ENCODE measurements at places on chromosomes 12 and 14.

DNA sequence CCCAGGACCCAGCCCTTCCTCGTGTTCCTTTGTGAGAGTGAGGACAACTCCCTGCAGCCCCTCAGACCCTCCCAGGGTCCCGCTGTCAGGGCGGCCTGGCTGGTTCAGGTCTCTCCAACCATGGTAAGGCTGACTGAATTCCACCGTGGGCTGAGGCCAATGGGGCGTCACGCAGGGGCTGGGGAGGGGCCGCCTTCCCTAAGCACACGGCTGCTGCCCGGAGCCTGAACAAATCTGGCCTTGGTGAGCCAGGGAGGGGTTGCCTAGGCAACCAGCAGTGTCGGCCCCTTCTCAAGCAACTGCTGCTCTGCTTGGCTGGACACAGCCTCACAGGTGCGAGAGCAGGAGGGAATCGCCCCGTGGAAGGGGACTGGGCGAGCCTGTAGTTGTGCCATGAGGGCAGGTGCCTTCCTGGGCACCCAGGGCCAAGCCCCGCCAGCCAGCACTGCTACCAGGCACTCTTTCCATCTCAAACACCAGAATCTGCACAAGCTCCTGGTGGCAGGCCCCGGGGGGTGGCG lies 37.0 kb upstream of the GALNT9 start:
- DNase-seq, result no peak

GRCh38 chr14:101840649-101841369 lies 79.3 kb downstream of the PPP2R5C start:
- DNase-seq, result peak; percentile 48

DNA sequence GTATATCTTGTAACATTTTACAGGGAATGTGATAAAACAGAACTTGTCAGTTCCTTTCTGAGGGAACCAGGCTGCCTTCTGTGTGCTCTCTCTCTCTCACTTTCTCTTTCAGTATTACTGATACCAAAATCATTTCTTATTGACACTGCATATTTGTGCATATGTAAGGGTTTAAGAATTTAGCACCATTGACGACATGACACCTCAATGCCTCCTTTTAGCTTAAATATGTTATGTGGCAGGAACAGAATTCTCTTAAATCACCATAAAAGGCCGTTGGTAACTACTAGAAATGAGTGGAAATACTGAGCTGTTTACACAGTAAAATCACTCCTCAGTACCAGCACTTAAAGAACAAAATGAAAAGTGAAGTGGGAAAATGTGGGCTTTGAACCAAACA lies 457.7 kb upstream of the SYT1 start:
- peak; percentile 7 for DNase-seq

GRCh38 chr12:76909290-76909689 lies 30.5 kb upstream of the CSRP2 start:
- no peak for DNase-seq

GRCh38 chr14:88078525-88078924 lies 73.6 kb downstream of the GPR65 start:
- DNase-seq, result no peak

GRCh38 chr14:64520699-64521098 lies 16.1 kb downstream of the ZBTB1 start:
- DNase-seq, result no peak

- no peak for DNase-seq
Observed at GRCh38 chr14:34029921-34030334, 79.1 kb upstream of the EGLN3 start.

GRCh38 chr12:129179941-129180553 lies 326.8 kb downstream of the GLT1D1 start:
- DNase-seq, result no peak

DNA sequence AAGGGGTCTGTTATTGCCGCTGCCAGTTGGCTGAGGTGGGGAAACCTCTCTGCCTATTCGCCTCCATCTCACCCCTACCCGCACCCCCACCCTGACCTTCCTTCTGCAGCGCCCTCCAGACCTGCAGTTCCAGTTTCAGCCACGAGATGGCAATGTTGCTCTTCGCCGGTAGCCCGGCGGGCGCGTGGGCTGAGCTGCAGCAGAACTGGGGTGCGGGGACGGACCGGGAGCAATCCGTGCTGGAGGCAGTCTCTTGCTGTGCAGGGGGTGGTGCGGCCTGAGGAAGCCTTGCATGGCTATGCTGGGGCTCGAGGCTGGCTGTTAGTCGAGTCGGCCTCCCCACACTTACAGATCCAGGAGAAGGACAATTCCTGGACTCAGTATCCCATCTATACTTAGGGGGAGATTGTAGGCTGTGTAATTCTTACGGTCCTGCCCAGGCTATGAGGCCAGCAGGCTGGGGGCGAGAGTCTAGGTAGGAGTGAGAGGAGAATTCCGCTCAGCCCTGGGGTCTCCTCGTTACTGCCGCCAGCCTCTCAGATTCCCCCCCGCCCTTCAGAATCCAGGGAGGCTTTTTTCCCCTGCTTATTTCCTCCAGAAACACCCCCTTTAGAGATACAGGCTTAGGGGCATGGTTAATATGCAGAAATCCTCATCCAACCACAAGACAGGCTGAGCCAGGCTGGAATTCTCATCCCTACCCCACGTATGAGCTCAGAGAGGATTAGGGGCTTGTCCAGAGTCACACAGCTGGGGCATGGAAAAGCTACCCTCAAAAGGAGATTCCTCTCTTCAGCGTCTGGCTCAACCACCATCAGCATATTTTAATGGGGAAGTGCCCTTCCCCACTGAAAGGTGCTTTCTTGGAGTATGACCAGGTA lies 118.2 kb downstream of the AACS start:
- DNase-seq, result peak; percentile 86

DNA sequence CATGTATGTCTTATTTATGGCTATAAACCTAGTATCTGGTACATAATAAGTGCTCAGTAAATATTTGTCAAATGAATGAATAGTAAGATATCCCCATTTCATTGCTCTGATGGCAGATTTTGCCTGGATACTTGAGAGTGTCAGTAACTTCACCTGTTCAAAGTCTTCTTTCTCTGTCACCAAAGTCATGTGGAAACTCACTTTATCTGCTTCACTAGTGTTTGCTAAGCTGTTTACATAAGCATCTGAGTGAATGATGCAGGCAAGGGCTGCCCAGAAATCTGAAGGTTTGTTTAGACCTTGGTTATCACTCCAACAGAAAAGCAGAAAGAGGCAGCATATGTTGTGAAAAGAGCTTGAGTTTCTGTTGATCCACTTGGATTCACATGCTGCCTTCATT lies 4.3 kb downstream of the OR4E1 start:
- DNase-seq, result no peak

DNA sequence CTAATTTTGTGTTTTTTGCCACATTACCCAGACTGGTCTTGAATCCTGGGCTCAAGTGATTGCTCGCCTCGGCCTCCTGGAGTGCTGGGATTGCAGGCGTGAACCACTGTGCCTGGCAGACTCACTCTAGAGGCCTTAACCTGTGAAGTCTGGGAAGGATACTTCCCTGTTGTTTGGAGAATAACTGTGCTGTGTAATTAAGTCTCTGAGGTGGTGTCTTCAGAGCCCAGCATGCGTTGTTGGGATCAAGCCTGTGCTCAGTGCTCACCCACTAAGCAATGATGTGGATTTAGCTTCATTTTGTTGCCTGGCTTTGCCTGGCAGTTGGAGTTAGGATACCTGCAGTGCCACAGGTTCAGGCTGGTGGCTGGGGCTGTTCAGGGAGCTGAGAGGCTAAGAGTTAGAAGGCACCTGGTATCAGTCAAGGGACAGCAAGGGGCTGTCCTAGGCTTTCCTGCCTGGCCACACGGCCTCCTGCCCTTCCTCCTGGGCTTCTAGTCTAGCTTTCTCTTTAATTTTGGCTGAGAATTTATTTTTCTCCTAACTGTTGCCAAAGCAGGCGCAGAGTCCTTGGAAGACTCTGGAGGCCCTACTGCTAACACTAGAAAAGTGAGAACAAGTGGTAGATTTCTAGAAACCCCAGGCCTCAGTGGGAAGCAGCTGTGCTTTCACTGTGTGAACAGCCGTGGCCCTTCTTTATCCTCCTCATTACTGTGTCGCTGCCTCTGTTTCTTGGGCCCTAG lies 38.5 kb downstream of the EP400 start:
- DNase-seq, result no peak

GRCh38 chr12:77231501-77231918 lies 166.1 kb upstream of the E2F7 start:
- DNase-seq, result no peak

DNA sequence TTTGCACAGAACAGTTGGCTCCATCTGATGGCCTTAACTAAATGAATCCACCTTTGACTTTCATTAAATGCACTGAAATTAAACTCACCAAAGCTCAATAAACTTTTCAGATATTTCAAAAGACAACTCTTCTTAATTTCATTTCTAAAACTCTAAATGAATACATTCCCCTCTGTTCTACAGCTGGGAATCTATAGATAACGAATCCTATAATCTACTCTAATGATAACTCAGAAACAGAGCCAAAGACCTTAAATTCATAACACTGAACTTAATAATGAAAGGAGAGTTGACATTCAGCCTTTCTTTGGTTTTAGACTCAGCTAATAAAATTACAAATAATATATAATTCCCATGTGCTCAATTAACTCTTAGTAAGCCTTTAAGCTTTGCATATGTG lies 150.5 kb downstream of the KCNH5 start:
- no peak for DNase-seq
